BJ (cell line): ENCODE measurements at places on chromosomes 6 and 20. TPM values are rescaled to one million over a fixed set of nuclear protein-coding genes. Genes with fewer than 3 reads are reported as not detected.

GRCh38 chr20:19212821-19213502 is 520 bp downstream of the SLC24A3 start:
- DNase-seq = no peak

DNA sequence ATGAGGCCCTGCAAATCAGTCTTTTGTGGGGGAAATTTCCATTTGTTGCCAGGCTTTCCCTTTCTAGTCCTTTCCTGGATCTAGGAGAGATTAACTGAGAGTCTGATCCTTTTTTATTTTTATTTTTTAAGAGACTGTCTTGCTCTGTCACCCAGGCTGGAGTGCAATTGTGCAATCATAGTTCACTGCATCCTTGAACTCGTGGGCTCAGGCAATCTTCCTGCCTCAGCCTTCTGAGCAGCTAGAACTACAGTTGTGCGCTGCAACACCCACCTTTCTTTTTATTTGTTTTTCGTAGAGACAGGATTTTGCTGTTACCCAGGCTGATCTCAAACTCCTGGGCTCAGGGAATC is 22.9 kb downstream of the OR2B2 start:
- no peak for DNase-seq

Gene SMLR1
- not detected in 2 replicates for polyA plus RNA-seq

GRCh38 chr20:63471981-63472831 is at the start of gene KCNQ2:
KCNQ2 (minus strand) TSS chr20:63472655; CDS start chr20:63472463, 192 bp downstream.
- DNase-seq = no peak

GRCh38 chr6:167863897-167864296 is 37.2 kb downstream of the AFDN start:
- no peak for DNase-seq

DNA sequence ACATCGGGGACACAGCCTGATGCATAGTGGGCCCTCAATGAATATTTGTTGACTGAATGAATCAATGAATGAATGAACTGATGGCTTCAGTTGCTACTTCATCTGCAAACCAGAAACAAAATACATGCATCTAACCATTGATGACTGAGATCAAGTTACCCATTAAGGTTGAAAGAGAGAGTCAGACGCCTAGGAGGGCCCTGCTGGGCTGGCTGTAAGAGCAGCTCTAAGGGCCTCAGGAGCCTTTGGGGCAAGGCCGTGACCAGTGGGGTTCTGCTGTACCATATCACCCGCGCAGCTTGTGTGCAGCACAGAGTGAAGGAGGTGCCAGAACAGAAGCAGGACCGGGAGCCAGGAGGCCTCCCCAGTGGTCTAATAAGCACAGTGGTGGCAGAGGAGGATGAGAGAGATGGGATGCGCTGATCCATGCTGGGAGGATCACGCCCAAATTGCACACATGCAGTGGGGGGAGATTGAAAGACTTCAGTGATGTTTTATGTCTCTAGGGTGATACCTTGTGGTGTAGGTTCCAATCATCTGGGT is 96.1 kb upstream of the KCNG1 start:
- DNase-seq = no peak

- no peak for DNase-seq
Observed at GRCh38 chr6:13807696-13808095, 6.7 kb downstream of the MCUR1 start.

DNA sequence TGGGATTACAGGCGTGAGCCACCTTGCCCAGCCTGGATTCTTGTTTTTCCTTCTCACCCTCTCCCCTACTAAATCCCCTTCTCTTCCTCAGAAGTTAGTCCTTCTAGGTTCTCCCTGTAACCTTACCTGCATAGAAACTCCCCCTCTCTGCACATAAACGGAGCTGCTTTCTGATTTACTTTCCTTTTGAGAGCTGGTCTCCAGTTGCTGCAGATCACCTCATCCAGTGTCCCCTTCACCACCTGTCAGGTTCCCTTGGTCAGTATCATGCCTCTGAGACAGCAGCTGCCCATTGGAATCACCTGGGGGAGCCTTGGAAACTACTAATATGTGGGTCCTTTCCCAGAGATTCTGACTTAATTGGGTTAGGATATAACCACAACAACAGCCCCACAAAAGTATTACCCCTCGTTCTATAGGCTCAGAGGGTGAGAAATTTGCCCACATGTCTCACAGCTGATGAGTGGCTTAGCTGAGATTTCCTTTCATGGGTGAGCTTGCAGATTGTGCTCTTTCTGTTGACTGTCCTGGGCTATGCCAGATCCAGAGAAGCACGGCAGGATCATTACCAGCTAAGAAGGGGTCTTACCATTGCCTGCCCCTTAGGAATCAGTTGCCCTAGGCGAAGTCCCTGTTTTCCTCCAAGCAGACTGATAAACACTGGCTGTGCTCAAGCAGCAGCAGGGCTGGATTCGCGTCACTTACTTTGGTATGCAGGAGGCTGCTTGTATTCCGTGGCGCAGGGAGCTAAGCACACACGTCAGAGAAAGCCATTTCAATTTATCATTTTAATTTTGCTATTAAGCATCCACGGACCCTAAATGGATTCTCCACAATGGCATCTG is 51.3 kb downstream of the AKAP12 start:
- no peak for DNase-seq

GRCh38 chr6:7591770-7592169 is 1.8 kb downstream of the SNRNP48 start:
- no peak for DNase-seq

DNA sequence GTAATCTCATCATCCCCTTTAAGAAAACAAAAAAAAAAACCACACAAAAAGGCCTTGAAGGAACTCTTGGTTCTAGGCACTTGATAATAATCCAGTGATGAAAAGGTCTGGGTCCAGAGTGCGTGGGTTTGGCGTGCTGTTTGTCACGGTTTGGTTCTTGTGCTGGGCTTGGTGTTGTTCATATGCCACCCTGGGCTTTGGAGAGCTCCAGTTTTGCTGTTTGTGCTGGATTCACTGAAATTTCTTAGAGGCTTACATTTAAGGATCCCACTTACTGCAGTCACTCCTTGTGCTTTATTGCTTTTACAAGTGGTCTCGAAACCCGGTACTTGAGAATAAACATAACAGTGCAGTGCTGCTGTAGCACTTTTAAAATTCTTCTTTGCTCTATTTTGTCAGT is 68.8 kb upstream of the XRN2 start:
- no peak for DNase-seq

DNA sequence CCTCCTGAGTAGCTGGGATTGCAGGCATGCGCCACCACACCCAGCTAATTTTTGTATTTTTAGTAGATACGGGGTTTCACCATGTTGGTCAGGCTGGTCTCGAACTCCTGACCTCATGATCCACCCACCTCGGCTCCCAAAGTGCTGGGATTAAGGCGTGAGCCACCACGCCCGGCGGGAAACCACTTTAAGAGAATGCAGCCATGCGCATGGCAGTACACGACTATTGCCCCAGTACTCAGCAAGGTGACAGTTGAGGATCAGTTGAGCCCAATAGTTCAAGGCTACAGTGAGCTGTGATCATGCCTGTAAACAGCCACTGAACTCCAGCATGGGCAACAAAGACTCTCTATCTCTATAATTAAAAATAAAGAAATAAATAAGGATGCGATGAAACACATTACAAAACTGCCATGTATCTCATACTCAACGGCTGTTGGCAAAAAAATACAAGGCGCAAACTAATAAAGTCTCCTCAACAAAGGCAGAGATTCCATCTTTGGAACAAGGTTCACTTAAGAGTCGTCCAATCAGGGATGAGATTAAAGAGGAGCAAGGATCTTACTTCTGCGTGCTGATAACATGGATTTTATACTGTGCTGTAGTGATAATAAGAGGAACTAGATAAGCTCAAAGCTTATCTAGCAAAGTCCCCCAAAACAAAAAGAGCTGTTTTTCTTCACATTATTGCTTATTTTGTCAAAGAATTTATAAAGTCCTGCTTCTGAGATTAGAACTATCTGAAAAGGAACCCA is 51.1 kb downstream of the STAU1 start:
- no peak for DNase-seq

DNA sequence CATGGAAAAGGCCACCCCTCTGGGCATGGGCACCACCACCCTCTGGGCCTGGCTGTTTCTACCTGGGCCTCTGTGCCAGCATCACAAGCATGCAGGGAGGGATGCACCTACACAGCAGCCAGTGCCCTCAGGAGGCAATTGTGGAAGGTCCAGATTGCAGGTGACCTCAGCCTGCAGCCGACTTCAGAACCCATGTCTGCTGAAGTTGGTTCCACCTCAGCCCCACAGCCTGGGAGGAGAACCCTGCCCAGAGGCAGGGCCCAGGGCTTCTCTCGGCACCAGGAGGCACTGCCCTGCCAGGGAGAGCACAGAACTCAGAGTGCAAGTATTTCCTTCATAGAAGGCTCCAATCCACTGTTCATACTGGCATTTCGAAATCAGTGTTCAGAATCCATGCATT is 149.8 kb downstream of the TTLL2 start:
- no peak for DNase-seq

DNA sequence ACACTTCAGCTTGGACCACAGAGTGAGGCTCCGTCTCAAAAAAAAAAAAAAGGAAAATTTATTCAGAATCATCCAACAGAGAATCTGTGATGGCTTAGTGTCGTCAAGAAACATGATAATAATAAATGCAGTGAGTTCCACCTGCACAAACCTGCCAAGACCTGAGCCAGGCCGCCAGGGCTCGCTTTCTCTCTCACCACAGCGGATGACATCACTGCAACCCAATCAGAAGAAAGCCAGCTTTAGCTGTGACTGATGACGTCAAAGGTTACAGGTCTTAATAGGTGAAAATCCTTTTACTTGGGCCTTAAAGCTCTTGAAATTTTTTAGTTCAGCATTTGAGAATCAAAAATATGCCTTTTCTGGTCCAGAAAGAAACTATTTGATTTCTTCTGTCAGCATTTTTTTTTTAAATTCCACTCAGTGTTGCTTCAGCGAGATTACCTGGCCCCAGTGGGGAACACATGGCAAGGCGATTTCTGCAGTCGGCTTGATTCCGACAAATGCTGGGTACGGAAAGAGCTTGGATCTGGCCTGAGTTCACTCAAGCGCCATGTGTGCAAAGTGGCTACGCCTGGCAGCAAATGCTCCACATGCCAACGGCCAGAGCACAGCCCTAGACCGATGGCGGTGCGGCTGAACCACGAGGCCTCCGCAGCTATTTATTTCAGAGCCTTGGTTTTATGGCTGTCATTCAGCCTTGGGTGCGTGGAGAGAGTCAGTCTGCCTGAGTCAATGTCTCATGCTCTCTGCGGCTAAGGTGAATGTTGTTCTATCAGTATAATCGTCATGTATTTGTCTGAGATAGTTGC is 105.7 kb upstream of the QKI start:
- no peak for DNase-seq

DNA sequence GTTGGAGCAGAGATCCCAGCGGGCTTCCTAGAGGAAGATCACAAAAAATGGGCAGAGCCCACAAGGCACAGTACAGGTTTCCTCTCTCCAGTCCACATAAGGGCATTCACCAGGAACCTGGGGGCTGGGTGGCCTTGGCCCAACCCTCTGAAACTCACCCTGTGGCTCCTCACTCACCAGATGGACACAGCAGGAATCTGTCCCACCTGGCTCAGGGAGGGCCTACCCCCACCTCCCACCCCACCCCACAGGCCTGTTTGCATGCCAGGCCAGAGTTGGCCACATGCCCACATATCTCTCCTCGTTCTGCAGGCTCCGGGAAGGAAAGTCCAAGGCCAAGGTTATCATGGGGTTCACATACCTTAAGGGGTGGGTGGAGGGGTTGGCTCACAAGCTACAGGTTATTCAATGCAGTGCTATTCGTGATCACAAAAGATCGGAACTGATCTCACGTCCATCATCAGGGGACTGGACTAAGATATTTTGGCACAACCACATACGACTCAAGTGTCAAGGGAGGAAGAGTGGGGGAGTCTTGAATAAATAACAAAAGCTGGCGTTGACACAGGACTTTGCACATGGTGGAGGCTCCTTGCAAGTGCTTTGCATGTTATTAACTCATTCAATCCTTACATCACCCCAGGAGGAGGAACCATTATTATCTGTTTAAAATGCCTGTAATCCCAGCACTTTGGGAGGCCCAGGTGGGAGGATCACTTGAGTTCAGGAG is 13.0 kb downstream of the RIPOR3 start:
- no peak for DNase-seq

- DNase-seq = no peak
Observed at GRCh38 chr6:142300758-142301650, 803 bp upstream of the ADGRG6 start.

GRCh38 chr6:142367061-142367460 is 65.3 kb downstream of the ADGRG6 start:
- no peak for DNase-seq

GRCh38 chr20:44419131-44419844 is 56.4 kb upstream of the TTPAL start:
- DNase-seq = no peak

- DNase-seq = no peak
Observed at GRCh38 chr6:3545156-3545555, 88.3 kb upstream of the SLC22A23 start.

DNA sequence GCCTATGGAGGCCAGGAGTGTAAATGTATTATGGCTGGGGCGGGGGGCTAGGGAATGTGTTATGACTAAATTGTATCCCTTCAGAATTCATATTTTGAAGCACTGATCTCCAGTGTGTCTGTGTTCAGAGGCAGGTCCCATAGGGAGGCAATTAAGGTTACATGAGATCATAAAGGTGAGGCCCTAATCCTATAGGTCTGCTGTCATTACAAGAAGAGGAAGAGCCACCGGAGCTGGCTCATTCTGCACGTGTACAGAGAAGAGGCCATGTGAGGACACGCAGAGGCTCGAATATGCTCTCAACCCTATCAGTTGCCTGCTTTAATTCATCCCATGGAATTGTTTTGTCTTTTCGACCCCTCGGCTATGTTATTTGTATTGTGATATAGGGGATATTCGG is 76.9 kb downstream of the VTA1 start:
- DNase-seq = no peak

GRCh38 chr6:34021554-34022190 is 124.2 kb downstream of the GRM4 start:
- DNase-seq = no peak

Gene ARFGEF3
- 0.27 and 0.36 TPM in 2 replicates for polyA plus RNA-seq

DNA sequence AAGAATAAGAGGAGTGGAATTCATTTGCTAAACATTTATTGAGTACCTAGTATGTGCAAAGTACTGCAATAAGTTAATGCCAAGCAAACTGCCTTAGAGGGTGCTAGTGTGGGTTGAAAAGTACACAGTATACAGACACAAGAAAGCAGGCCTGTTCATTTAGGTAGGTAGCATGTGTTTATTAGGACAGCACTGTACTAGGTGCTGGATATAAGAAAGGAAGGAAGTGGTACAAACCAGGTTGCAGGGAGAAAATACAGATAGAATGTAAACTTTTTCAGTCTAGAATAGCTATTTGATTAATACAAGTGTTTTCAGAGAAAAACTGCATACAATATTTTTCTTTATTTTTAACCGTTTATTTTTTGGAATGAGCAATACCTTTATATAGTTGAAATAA is 68.1 kb downstream of the PHF20 start:
- no peak for DNase-seq

GRCh38 chr6:108742041-108742440 is 106.2 kb upstream of the ARMC2 start:
- no peak for DNase-seq
